Purkinje cell (primary cell): ENCODE measurements at places on chromosomes 7 and 10. TPM values are rescaled to one million over a fixed set of nuclear protein-coding genes. Genes with fewer than 3 reads are reported as not detected.

The INHBA gene
- polyA plus RNA-seq = 0.38 and 0.42 TPM in 2 replicates

The SLC26A5 gene
- polyA plus RNA-seq = not detected in 2 replicates

The CFAP70 gene
- polyA plus RNA-seq = 2.9 and 6.3 TPM in 2 replicates

The ERVW-1 gene
- polyA plus RNA-seq = 1.5 TPM in 1 of 2 replicates, not detected in the other

The PILRA gene
- 5.6 and 8.2 TPM in 2 replicates for polyA plus RNA-seq

The RELN gene
- polyA plus RNA-seq = 10.6 and 13.6 TPM in 2 replicates

The CCDC3 gene
- polyA plus RNA-seq = 1.6 and 4.1 TPM in 2 replicates

The UNC5B gene
- polyA plus RNA-seq = 0.77 and 1.1 TPM in 2 replicates

The MMP21 gene
- not detected in 2 replicates for polyA plus RNA-seq

The TCERG1L gene
- 0.17 and 0.81 TPM in 2 replicates for polyA plus RNA-seq

The CYTH3 gene
- 13.9 and 22.9 TPM in 2 replicates for polyA plus RNA-seq

The MAT1A gene
- not detected in 2 replicates for polyA plus RNA-seq

The KIF20B gene
- polyA plus RNA-seq = 2.4 and 3.4 TPM in 2 replicates

The UTF1 gene
- not detected in 2 replicates for polyA plus RNA-seq

The RNF32 gene
- 1.6 and 2.7 TPM in 2 replicates for polyA plus RNA-seq

The RRP12 gene
- polyA plus RNA-seq = 9.8 and 13.8 TPM in 2 replicates

The TMEM176A gene
- polyA plus RNA-seq = 1.2 TPM in 1 of 2 replicates, not detected in the other
